Occipital lobe (tissue), 3 donors: ENCODE measurements at places on chromosomes 4 and X.

- DNase-seq: no peak
These were observed 20.5 kb downstream of the AMTN start for GRCh38 chr4:70538869-70539268.

- DNase-seq: no peak
These were observed 192.0 kb upstream of the LNX1 start for GRCh38 chr4:53783208-53783859.

GRCh38 chr4:80228460-80228859 is 31.2 kb downstream of the PRDM8 start:
- DNase-seq: no peak

- no peak for DNase-seq
These were observed 223.0 kb downstream of the NSUN7 start for GRCh38 chr4:40972722-40973121.

- no peak for DNase-seq
These were observed 410.4 kb downstream of the INPP4B start for GRCh38 chr4:142435599-142436235.

DNA sequence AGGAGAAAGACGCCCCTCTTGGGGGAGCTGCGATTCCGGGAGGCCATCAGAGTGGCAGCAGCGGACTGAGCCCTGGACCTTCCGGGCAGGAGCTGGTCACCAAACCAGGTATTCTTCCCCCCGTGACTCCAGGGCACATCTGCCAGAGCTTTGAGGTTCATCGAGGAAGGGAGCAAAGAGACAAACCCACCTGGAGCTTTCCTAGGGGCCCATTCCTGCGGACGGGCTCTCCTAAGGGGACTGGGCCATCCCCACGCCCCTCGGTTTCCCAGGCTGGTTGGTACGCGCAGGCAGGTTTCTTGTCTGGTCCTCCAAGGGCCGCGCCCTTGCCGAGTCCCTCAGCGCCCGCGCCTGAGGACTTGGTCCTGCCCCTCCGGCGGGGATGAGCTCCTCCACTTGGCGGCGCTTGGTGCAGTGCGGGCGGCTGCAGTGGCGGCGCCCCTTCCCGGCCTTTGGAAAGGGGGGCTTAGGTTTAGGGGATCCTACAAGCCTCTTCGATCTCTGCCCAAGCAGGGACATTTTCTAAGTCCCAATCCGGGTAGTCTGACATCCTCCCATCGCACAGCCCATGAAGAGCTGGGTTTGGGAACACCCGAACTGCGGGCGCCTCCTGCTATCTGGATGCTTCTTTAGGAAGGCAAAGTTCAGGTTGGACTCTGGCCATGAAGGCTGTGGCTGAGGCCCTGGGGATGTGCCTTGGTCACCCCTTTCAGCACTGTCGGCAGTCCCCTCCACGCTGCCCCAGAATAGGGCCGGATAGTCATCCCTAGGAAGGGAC is 538 bp downstream of the STBD1 start:
- no peak for DNase-seq

DNA sequence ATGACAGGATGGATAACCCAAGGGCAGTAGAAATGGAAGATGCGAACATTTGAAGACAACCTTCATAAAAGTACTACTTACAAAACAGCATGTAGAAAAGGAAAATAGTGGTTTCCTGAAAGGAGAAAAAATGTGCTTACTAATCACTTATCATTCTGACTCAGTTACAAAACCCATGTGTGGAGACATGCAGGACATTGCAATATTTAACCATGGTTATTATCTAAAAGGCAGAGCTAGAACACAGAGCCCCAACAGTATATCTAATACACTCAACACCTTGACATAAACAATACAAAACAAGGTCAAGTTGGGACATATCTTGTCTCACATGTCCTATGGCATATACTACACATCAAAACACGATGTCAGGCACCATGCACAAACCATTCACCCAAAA is 55.9 kb downstream of the EIF4E start:
- DNase-seq: no peak
